ENCODE measurements at places on chromosomes 6 and 20. TPM values are rescaled to one million over a fixed set of nuclear protein-coding genes. Genes with fewer than 3 reads are reported as not detected.

DNA sequence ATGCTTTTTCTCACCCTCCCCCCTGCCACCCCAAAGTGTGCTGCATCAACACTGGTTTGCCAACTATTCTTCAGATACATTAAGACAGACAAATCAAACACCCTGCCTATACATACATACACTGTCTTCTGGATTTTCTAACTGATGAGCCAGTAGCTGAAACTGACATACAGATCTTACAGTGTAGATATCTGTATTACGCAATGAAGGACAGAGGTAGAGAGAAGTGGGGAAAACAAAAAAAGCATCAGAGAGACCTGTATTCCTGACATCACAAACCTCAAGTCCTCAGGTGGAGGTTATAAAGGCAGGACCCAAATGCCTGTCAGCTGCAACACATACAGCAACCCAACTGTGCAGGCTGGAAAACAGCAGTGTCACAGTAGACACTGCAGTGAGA, 535.4 kb downstream of the HACE1 start:
- no peak overlapping the region for H3K27ac ChIP-seq
- no peak overlapping the region for H3K4me3 ChIP-seq
- no peaks in the 10 kb centered on the region for H3K36me3 ChIP-seq
- H3K27me3 ChIP-seq = no peaks in the 10 kb centered on the region

- H3K36me3 ChIP-seq = no peaks in the 10 kb centered on the region
- no peak for DNase-seq
- no peak overlapping the region for H3K27ac ChIP-seq
- no peaks in the 10 kb centered on the region for H3K4me1 ChIP-seq
These were observed 27.8 kb upstream of the CENPW start for GRCh38 chr6:126312013-126312665.

- H3K4me1 ChIP-seq = no peaks in the 10 kb centered on the region
- H3K4me3 ChIP-seq = no peak overlapping the region
- H3K27me3 ChIP-seq = no peaks in the 10 kb centered on the region
- no peak for DNase-seq
- H3K27ac ChIP-seq = no peak overlapping the region
These were observed 279.3 kb downstream of the BMP7 start for GRCh38 chr20:56986931-56987720.

DNA sequence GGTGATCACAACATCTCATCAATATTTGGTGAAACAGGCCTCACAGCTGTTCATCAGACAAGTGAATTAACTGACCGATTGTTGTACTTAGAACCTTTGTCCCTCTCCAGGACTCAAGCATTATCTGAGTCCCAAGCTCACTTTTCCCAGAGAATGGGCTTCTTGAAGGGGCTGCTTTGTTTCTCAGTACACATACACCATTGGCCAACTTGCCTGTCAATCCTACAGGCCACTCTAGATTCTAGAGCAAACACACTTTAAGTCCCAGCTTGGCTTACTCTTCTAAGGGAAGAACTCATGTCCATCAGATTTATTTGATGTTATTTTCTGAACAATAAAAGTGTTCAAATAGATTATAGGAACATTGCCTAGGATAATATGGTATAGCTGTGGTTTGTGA, 249.5 kb downstream of the BCKDHB start:
- H3K4me1 ChIP-seq = no peaks in the 10 kb centered on the region
- DNase-seq = no peak
- no peaks in the 10 kb centered on the region for H3K27me3 ChIP-seq

DNA sequence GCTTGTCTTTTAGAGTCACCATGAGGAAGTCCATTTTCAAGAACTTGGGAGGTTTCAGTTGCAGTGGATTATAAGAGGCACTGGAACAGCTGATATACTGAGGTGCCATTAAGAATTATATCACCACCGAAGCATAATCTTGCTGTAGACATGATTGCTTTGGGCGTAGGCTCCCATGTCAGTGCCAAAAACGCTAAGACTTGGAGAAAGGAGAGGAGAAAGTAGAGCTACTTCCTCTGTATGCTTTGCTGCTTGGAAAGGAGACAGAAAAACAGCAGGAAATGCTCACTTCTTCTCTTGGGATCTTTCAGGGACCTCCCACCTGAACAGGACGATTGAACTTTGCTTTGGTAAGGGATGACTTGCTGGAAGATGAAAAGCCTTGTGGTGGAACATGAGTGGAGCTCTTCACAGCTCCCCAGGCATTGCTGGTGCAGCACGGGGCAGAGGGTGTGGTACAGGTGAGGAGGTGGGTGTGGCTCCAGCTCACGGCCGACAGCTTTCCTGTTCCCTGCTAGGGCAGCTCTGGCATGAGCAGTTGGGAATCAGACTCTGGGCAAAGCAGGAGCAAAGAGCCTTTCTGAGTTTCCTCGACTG, 190.4 kb upstream of the JAG1 start:
- no peaks in the 10 kb centered on the region for H3K36me3 ChIP-seq
- DNase-seq = no peak
- no peak overlapping the region for H3K4me3 ChIP-seq
- H3K27me3 ChIP-seq = no peaks in the 10 kb centered on the region
- H3K4me1 ChIP-seq = no peaks in the 10 kb centered on the region

GRCh38 chr6:128397996-128398395, 122.4 kb downstream of the PTPRK start:
- no peak overlapping the region for H3K27ac ChIP-seq
- H3K36me3 ChIP-seq = no peaks in the 10 kb centered on the region
- no peak overlapping the region for H3K4me3 ChIP-seq
- H3K4me1 ChIP-seq = no peaks in the 10 kb centered on the region

- H3K27ac ChIP-seq = no peak overlapping the region
- H3K36me3 ChIP-seq = no peaks in the 10 kb centered on the region
- no peak for DNase-seq
- no peaks in the 10 kb centered on the region for H3K4me1 ChIP-seq
- no peak overlapping the region for H3K4me3 ChIP-seq
These were observed 249.7 kb downstream of the TTLL2 start for GRCh38 chr6:167574431-167575151.

- no peak overlapping the region for H3K27ac ChIP-seq
- no peak overlapping the region for H3K4me3 ChIP-seq
- no peaks in the 10 kb centered on the region for H3K27me3 ChIP-seq
- no peaks in the 10 kb centered on the region for H3K36me3 ChIP-seq
These were observed 49.4 kb downstream of the FUT9 start for GRCh38 chr6:96065213-96065612.

GRCh38 chr6:45738057-45738455, 277.6 kb downstream of the CLIC5 start:
- H3K36me3 ChIP-seq = no peaks in the 10 kb centered on the region
- peak overlapping the region; percentile 10 for H3K4me3 ChIP-seq
- H3K27ac ChIP-seq = peak overlapping the region; percentile 75
- DNase-seq = no peak
- peaks cover 56% of the 10 kb centered on the region for H3K4me1 ChIP-seq

Gene SNAP25
- 0.67 TPM for total RNA-seq

Gene PHACTR1
- total RNA-seq = not detected

Gene HCK
- not detected for total RNA-seq

Data from activated CD4-positive, alpha-beta memory T cell treated with anti-CD3 and anti-CD28 coated beads for 36 hours (primary cell).